Epithelial cell of proximal tubule (primary cell): ENCODE measurements at places on chromosomes 2 and 18. TPM values are rescaled to one million over a fixed set of nuclear protein-coding genes. Genes with fewer than 3 reads are reported as not detected.

UGT1A9 gene
- not detected in 2 replicates for total RNA-seq

LIMS4 gene
- 2.0 TPM in 1 of 2 replicates, not detected in the other for total RNA-seq

C2orf81 gene
- 2.7 and 4.1 TPM in 2 replicates for total RNA-seq

KCNG2 gene
- total RNA-seq = not detected in 2 replicates

ZCCHC2 gene
- total RNA-seq = 10.3 and 14.8 TPM in 2 replicates

IL36A gene
- total RNA-seq = not detected in 2 replicates

LRRC30 gene
- total RNA-seq = not detected in 2 replicates

FSHR gene
- total RNA-seq = not detected in 2 replicates

PER2 gene
- 0.86 and 4.1 TPM in 2 replicates for total RNA-seq

STAT4 gene
- 0.72 and 1.6 TPM in 2 replicates for total RNA-seq

RBM44 gene
- total RNA-seq = 0.14 and 0.75 TPM in 2 replicates

CLASP1 gene
- 26.2 and 35.0 TPM in 2 replicates for total RNA-seq

CCDC68 gene
- total RNA-seq = 2.7 TPM in 2 replicates

CYP27C1 gene
- total RNA-seq = 0.52 and 2.1 TPM in 2 replicates

TNFAIP6 gene
- 3.1 TPM in 1 of 2 replicates, not detected in the other for total RNA-seq

ABHD3 gene
- 14.9 and 16.3 TPM in 2 replicates for total RNA-seq

CABYR gene
- 11.4 and 15.7 TPM in 2 replicates for total RNA-seq
